ENCODE measurements at places on chromosomes 16 and 17. TPM values are rescaled to one million over a fixed set of nuclear protein-coding genes. Genes with fewer than 3 reads are reported as not detected.

DNA sequence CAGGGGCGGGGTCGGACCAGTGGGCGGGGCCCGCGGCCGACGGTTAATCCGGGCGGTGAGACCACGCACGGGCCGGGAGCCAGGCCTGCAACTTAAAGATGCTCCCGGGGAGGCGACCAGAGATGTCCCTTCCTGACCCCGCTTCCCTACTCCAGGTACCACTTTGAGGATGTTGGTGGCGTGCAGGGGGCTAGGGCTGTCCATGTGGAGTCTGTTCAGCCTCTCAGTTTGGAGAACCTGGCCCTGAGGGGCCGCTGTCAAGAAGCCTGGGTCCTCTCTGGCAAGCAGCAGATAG lies 580 bp downstream of the RANGRF start:
- DNase-seq: no peak
- peak overlapping the region; percentile 93 for H3K27ac ChIP-seq
- H3K4me1 ChIP-seq: peaks cover 20% of the 10 kb centered on the region
- no peaks in the 10 kb centered on the region for H3K27me3 ChIP-seq
- peaks cover 10% of the 10 kb centered on the region for H3K36me3 ChIP-seq

DNA sequence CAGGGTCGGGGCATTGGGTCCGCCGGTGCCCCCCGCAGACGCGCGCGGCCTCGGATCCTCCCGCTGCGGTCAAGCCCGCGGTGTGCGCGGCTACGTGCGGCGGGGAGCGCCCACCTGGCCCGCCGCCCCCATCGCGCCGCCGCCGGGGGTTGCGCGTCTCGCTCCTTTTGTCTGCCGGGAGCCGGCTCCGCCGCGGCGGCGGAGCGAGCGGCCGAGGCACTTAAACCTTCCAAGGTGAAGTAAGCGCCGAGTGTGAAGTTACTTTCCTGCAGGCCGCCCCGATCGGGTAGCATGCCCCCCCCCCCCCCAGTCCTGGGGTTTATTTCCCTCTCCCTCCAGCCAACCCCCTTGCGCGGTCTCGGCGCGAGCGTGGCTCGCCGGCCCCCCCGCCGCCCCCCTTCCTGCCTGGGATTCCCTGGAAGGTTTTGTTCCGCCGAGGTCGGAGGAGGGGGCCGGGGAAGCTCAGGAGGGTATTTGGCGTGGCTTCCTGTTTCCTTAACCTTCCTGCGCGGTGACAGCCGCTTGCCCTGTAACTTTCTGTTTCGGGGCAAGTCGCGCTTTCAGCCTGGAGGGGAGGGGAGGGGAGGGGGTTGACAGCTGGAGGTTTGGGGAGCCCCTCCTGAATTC lies 56.6 kb upstream of the GSE1 start:
- peaks cover 32% of the 10 kb centered on the region for H3K4me1 ChIP-seq
- H3K4me3 ChIP-seq: peak overlapping the region; percentile 88
- H3K36me3 ChIP-seq: no peaks in the 10 kb centered on the region

- DNase-seq: no peak
- H3K27me3 ChIP-seq: no peaks in the 10 kb centered on the region
- peaks cover 5% of the 10 kb centered on the region for H3K36me3 ChIP-seq
Observed at GRCh38 chr16:53821487-53821886, 117.5 kb downstream of the FTO start.

GRCh38 chr17:14310101-14310500 lies 9.2 kb downstream of the HS3ST3B1 start:
- H3K27ac ChIP-seq: no peak overlapping the region
- H3K4me3 ChIP-seq: peak overlapping the region; percentile 41
- peaks cover 18% of the 10 kb centered on the region for H3K36me3 ChIP-seq

DNA sequence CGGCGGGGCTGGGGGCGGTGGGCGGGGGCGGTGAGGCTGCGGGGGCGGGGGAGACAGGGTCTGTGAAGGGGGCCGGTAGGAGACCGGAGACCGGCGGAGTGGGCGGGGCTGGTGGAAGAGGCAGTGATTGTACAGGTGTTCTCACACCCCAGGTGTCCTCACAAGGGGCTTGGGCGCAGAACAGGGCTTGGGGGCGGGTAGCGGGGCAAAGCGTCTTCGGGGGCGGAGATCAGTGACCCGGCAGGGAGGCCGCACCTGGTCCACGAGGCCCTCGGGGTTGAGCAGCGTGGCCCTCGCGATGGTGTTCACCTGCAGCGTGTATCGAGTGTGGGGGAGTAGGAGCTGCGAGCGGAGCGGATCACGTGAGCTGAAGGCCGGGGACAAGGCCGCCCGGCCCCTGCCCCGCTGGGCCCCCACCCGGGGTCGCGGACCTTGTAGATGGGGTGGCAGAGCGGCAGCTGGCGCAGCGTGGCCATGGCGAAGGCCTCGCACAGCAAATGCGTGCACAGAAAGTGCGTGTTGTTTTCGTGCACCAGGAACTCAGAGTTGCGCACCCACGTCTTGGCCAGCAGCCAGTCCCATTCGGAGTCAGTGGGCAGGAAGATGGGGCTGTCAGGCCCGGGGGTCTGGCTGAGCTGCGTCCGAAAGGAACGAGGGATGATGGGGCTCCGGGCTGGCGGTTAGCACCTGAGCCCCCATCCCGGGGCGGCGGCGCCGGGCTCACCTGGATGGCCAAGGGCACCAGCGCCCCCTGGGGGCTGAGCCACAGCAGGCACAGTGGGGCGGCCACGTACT lies 8.5 kb downstream of the ALOXE3 start:
- H3K27ac ChIP-seq: no peak overlapping the region
- H3K27me3 ChIP-seq: peaks cover 19% of the 10 kb centered on the region
- peaks cover 5% of the 10 kb centered on the region for H3K4me1 ChIP-seq
- H3K4me3 ChIP-seq: peak overlapping the region; percentile 34

DNA sequence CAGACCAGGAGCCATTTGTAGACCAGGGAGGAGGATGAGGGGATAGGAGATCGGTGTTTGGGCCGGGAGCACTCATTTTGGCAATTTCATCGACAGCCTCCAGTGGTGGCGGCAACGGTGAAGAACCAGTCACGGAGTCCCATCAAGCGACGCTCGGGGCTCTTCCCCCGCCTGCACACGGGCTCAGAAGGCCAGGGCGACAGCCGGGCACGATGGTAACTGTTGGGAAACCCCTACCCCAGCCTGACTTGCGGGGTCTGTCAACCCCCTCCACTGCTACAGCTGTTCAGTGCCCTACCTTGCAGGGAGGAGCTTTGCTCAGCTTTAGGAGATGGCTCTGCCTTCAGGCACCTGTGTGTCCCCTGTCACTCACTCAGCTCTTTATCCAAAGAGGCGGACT lies 43.0 kb downstream of the OR1D5 start:
- no peak overlapping the region for H3K27ac ChIP-seq
- no peak overlapping the region for H3K4me3 ChIP-seq
- H3K27me3 ChIP-seq: no peaks in the 10 kb centered on the region
- H3K36me3 ChIP-seq: peaks cover 44% of the 10 kb centered on the region
- H3K4me1 ChIP-seq: no peaks in the 10 kb centered on the region
- DNase-seq: no peak

DNA sequence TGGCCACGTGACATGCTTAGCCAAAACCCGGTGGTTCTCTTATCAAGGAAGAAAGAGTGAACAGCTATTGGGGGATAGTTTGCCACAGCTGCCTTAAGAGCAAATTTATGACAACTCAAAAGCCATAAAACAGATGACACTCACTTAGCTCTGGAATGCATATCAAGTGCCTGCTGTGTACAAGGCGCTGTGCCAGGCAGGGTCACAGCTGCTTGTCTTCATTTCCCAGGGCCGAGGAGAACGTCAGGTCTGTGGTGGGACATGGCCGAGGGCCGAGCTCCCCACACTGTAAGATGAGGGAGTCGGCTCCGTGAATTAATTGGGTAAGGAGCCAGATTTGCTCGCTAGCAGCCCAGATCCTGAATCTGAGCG lies 14.0 kb downstream of the EEF2K start:
- DNase-seq: no peak
- peaks cover 3% of the 10 kb centered on the region for H3K36me3 ChIP-seq
- H3K4me3 ChIP-seq: no peak overlapping the region
- H3K4me1 ChIP-seq: peaks cover 12% of the 10 kb centered on the region
- no peak overlapping the region for H3K27ac ChIP-seq

DNA sequence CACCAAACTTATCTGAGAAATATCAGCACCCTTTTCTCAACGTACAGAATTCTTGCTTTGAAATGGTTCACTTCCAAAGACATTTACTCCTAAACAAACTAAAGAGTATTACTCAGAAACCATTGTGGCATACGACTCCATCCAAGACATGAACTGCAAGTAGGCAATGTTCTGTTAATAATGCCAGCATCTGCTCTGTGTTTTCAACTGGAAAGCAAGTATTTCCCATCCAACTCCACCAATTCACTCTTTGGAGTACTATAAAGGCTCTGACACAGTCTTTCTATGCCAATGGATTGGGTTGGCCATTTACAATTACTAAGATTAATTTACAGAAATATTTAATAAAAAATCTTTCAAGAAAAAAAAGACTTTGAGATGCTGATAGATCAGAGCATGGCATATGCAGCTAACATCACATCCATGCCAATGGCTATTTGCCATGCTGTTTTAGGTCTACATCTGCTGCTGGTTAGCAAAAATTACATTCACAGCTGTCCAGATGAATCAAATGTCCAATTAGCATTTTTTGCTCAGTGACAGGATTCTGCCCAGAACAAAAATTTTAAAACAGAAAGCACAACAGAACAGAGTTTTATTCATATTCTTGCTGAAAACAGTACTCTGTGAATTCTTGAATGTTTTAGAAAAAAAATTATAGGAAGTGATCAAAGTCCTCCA lies 65.9 kb upstream of the HLF start:
- no peak overlapping the region for H3K4me3 ChIP-seq
- H3K27ac ChIP-seq: no peak overlapping the region
- peaks cover 4% of the 10 kb centered on the region for H3K27me3 ChIP-seq
- H3K36me3 ChIP-seq: no peaks in the 10 kb centered on the region
- DNase-seq: no peak
- H3K4me1 ChIP-seq: no peaks in the 10 kb centered on the region

- H3K27ac ChIP-seq: no peak overlapping the region
- no peaks in the 10 kb centered on the region for H3K27me3 ChIP-seq
- H3K36me3 ChIP-seq: no peaks in the 10 kb centered on the region
- H3K4me3 ChIP-seq: no peak overlapping the region
- DNase-seq: no peak
Observed at GRCh38 chr16:64196444-64196843, 925.4 kb downstream of the CDH11 start.

- no peak overlapping the region for H3K4me3 ChIP-seq
- no peak overlapping the region for H3K27ac ChIP-seq
- no peaks in the 10 kb centered on the region for H3K4me1 ChIP-seq
- H3K27me3 ChIP-seq: peaks cover 16% of the 10 kb centered on the region
- no peak for DNase-seq
Observed at GRCh38 chr16:81296631-81297030, 18.1 kb upstream of the GAN start.

- H3K4me1 ChIP-seq: no peaks in the 10 kb centered on the region
- no peak for DNase-seq
- no peaks in the 10 kb centered on the region for H3K36me3 ChIP-seq
- no peak overlapping the region for H3K27ac ChIP-seq
- H3K4me3 ChIP-seq: no peak overlapping the region
Observed at GRCh38 chr17:65886315-65887245, 305.4 kb downstream of the CEP112 start.

GRCh38 chr16:13672196-13672595 lies 247.8 kb upstream of the ERCC4 start:
- no peak overlapping the region for H3K4me3 ChIP-seq
- peaks cover 6% of the 10 kb centered on the region for H3K27me3 ChIP-seq
- no peak for DNase-seq
- H3K36me3 ChIP-seq: no peaks in the 10 kb centered on the region
- no peaks in the 10 kb centered on the region for H3K4me1 ChIP-seq
- no peak overlapping the region for H3K27ac ChIP-seq

- H3K36me3 ChIP-seq: peaks cover 29% of the 10 kb centered on the region
- DNase-seq: no peak
Observed at GRCh38 chr17:61967729-61968128, 39.9 kb upstream of the INTS2 start.

DNA sequence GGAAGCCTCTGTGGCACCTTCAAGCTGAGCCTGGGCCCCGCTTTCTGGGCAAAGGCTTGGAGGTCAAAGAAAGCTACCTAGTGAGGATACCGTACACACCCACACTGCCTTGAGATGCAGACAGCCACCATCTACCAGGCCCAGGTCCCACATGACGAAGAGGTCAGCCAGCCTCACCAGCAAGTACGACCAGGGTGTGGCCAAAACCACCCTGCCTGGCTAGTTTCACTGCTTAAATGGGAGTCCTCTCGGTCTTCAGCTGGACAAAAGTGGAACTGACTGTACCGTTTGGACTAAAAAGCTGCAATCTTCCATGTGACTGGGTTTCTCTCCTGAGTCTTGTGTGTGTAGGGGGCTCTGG lies 21.6 kb downstream of the VASN start:
- no peak overlapping the region for H3K4me3 ChIP-seq
- no peak for DNase-seq
- H3K27me3 ChIP-seq: no peaks in the 10 kb centered on the region
- H3K36me3 ChIP-seq: peaks cover 14% of the 10 kb centered on the region
- H3K4me1 ChIP-seq: no peaks in the 10 kb centered on the region

DNA sequence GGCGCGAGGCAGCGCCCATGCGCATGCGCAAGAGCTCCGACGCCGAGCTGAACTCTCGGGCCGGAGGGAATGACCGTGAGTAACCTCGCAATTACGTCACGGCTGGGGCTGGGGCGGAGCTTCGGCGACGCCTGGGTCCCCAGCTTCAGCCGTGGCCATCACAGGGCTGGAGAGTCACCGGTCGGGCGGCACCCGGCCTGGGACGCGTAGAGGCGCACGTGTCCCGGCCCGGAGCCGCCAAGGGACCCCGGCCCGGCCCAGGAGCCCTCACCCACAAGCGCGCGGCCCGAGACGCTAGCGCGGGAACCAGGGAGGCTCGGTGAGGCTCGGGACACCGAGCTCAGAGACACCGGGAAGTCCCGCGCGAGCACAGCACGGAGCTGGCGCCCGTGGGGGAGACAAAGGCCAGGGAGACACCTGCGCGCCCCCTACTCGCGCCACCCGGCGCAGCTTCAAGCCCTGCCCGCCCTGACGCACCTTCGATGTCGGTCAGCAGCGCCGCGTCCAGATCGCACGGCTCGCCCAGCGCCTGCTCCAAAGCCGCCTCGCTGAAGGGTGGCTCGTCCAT lies 452 bp downstream of the SREBF1 start:
- peaks cover 36% of the 10 kb centered on the region for H3K36me3 ChIP-seq
- DNase-seq: peak; percentile 99
- H3K27me3 ChIP-seq: no peaks in the 10 kb centered on the region
- peak overlapping the region; percentile 98 for H3K27ac ChIP-seq

GRCh38 chr16:3767333-3767986 lies 50.1 kb upstream of the TRAP1 start:
- no peaks in the 10 kb centered on the region for H3K27me3 ChIP-seq
- peak overlapping the region; percentile 1 for H3K27ac ChIP-seq

DNA sequence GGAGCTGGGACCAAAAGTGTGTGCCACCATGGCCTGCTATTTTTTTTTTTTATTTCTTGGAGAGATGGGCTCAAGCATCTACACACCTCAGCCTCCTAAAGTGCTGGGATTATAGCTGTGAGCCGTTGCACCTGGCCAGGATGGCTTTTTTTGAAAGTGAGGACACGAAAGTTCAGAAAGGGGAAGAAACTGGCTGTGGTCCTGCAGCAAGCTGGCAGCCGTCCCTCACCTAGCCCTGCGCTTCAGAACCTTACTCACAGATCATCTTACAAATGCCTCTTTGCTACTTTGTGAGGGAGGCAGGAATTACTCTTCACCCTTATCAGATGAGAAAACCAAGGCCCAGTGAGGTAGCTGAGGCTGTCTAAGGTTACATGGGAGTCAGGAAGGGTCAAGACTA lies 4.5 kb upstream of the PPY start:
- H3K27ac ChIP-seq: no peak overlapping the region
- no peak for DNase-seq
- H3K36me3 ChIP-seq: no peaks in the 10 kb centered on the region
- peaks cover 6% of the 10 kb centered on the region for H3K4me1 ChIP-seq

The MSI2 gene
- total RNA-seq: 57.2 TPM

The TBC1D3B gene
- total RNA-seq: 0.83 TPM

The MRPL10 gene
- 70.9 TPM for total RNA-seq

The TP53 gene
- total RNA-seq: 127 TPM

The DPH1 gene
- total RNA-seq: 29.1 TPM

The APOH gene
- not detected for total RNA-seq

The KRT33B gene
- not detected for total RNA-seq

The DNAH9 gene
- not detected for total RNA-seq

The AOC3 gene
- total RNA-seq: 2.0 TPM

Measured in activated CD4-positive, alpha-beta T cell treated with anti-CD3 and anti-CD28 coated beads for 36 hours (primary cell).